ENCODE measurements at places on chromosomes 12 and 14.
A peak's percentile ranks its signal among the peaks of the same experiment; 100 is the strongest.

- peak; percentile 37 for DNase-seq
These were observed 19.8 kb downstream of the KRT80 start for GRCh38 chr12:52171950-52172512.

GRCh38 chr12:54795644-54796043, 58.7 kb upstream of the MUCL1 start:
- DNase-seq, result no peak

- no peak for DNase-seq
These were observed at the start of gene CMTM5 for GRCh38 chr14:23376482-23377197. CMTM5 (plus strand) TSS chr14:23377046; CDS start chr14:23377252, 206 bp downstream.

GRCh38 chr14:33477797-33478196, 473.1 kb downstream of the EGLN3 start:
- DNase-seq, result no peak

DNA sequence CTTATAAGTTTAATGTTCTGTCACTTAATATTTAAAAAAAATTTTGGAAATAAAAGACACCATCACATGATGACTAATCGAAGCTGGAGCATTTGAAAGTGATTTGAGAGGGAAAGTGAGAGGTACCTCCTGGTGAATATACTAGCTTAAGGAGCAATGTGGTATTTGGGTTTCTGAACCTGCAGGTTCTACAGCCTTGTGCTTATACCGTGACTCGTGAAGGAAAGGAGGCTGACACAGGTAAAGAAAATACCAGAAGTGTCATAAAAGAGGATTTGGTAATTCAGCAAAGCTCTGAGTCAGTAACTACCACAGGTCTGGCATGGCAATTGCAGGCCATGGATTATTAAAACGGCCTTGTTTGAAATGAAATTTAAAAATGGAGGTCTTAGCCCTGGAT, 151.0 kb downstream of the SLC38A4 start:
- no peak for DNase-seq

DNA sequence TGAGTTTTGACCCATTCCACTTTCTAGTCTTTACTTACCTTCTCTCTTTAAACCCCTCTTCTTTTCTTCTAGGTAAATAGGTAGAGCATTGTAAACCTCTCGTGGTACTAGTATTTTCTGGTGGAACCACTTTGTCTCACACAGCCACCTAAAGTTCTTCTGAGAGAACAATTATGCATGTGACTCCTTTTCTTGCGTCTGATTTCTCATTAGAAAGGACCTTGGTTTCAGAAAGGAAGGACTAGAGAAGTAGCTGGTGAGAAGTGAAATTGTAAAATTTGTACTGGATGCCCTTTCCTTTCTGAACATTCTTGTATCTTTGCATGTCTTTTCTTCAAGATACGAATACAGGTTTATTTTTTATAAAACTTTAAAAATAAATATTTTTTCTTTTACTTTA, 99.0 kb downstream of the NUBPL start:
- no peak for DNase-seq

- no peak for DNase-seq
These were observed 15.1 kb upstream of the HIP1R start for GRCh38 chr12:122820138-122820537.

GRCh38 chr12:124618291-124618902, 51.0 kb upstream of the NCOR2 start:
- no peak for DNase-seq

DNA sequence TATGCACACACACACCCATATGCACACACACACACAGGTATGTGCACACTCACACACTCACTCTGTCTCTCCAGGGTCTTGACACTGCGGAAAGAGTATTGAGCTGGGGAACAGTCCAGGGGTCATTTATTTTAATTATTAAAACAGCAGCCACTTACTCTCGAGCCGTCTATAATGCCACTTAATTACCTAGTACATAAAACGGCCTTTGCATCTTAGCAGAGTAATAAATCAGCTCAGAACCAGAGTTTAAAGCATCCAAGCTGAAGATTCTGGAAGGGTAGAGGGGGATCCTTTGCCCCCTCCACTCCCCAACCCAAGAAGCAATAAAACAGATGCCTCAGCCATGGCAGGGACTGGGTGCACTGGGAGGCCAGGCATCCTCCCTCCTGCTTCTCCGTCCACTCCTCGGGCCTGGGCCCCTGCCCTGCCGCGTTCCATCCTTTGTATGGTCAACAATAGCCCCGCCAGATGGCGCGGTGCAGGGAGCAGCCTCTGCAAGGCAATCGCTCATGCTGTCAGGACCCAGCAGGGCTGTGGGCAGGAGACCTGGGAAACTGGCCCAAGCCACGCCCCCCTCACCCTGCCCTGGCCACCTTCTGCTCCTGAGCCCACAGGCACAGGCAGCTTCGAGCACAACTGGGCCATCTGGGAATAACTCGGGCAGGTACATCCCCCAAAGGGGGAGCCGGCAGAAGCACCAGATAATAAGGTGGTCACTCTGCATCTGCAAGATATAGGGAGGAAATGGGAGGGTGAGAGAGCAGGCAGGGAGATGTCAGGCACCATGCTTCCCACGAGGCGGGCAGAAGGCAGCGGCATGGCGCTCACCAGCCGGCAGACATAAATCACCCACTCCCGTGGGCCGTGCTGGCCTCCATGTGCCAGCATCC, 40.9 kb downstream of the CCDC85C start:
- peak; percentile 50 for DNase-seq

DNA sequence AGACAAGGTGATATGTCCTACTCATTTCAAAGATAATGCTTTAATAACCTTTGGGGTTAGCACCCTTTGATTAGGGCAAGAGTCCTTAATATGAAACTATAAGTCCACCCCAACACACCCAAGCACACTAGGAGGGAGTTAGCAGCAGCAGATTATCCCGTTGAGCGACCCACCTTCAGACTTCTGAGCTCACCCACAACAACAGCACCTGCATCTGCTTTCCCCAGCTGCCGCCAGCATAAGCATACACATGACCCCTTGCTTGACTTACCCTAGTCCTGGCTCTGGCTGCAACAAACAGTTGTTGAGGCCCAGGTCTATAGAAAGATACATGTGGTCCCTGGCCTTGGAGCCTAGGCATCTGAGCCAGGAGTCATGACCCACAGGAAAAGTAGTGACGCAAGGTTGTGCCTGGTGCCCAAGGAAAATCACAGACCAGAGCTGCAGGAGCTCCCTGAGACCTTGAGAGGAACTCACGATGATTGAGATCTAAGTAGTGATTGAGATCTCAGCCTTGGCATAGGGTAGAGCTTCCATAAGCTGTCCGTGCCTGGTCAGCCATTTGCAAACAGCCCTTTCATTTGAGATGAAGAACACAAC, 19.0 kb downstream of the ZDHHC22 start:
- DNase-seq, result no peak

Data from EH (cell line).